ENCODE measurements at places on chromosomes 7 and 10.

- DNase-seq: no peak
Observed at GRCh38 chr10:103428989-103429643, 23.1 kb downstream of the CALHM2 start.

DNA sequence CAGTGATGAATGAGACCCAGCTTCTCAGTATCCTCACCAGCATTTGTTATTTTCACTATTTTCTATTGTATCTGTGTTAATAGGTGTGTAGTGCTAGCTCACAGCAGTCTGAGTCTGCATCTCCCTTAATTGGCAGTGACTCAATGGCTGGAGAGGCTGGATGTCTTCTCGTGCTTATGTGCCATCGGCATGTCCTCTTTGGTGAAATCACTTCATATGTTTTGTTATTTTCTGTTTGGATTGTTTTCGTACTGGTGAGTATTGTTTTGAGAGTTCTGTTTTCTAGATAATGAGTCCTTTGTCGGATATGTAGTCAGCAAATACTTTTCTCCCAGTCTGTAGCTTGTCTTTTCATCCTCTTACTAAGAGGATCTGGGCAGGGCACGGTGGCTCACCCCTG lies 66.1 kb downstream of the AMZ1 start:
- DNase-seq: no peak

- no peak for DNase-seq
Observed at GRCh38 chr10:5092848-5093790, 1.1 kb upstream of the AKR1C3 start.

- no peak for DNase-seq
Observed at GRCh38 chr7:15305002-15305600, 256.7 kb downstream of the AGMO start.

GRCh38 chr7:150340875-150341262 lies 560 bp downstream of the RARRES2 start:
- no peak for DNase-seq

GRCh38 chr7:135001390-135002165 lies 15.3 kb downstream of the AGBL3 start:
- DNase-seq: no peak

DNA sequence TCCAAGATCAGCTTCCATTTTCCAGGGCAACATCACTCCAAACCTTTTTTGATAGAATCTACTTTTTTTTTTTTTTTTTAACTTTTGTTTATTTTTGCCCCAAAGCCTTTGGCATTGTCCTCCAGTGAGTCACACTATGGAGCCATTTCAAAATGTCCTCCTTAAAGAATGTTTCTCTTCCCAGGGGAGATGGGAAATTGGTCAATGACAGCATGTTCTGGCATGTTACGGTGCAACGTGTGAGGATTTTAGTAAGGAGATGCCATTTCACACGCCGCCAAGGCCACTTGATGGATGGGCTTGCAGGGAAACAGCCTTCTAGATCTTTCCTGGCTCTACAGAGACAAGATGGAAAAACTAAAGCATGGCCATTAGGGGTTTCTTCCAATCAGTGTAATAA lies 30.7 kb upstream of the TRIL start:
- DNase-seq: no peak

GRCh38 chr7:107076781-107077698 lies 32.5 kb downstream of the PRKAR2B start:
- no peak for DNase-seq

DNA sequence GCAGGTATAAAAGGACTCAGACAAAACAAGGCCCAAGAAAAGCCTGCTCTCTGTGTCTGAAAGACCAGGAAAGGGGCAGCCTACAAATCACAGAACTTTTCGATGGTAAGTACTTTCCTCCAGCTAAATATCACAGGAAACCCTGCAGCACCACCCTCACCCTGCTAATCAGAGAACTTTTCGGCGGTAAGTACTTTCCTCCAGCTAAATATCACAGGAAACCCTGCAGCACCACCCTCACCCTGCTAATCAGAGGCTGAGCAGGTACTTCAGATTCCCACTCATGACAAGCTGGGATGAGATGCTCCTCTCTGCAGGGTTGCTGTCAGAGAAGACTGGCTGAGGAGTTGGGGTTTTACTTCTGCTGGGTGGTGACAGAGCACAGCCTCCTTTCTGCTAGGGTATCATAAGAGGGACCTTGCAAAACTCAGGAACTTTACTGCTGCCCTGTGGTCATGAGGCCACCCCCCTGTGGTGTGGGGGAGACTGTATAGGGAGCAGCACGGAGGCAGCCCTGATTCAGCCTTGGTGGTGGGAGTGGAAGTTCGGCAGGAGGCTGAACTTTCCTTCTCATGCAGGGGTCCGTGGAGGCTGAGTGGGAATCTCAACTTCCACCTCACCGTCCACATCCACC lies 7.2 kb downstream of the WDR37 start:
- no peak for DNase-seq

DNA sequence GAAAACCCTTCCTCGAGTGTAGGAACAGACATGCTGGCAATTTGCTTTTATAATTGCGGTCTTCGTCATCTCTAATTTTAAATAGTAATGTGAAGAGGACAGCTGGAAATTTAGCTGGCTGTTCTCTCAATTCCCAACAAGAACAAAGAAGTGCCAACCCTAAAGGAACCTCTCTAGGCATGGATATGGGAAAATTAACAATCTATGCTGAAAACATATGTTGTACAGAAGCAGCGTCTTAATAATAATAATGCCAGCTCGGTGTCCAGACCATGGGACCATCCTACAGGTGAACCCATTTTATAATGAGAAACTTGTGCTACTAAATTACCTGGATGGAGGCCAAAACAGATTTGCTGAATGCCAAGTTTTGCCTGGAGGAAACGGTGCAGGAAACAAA lies 641.4 kb upstream of the MGMT start:
- no peak for DNase-seq

DNA sequence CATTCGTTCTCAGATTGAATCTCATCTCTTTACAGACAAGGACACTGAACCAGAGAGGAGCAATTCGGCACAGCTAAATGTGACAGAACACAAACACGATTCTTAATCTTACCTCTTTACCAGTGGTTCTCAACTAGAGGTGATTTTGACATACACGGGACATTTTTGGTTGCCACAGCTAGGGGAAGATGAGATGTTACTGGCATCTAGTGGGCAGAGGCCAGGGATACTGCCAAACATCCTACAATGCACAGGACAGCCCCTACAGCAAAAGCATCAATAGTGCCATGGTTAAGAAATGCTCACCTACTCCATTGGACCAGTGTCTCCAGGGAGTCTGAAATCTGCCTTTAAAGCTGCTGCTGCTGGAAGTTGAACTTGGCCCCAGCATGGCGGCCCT lies 27.3 kb downstream of the PDE1C start:
- DNase-seq: no peak

DNA sequence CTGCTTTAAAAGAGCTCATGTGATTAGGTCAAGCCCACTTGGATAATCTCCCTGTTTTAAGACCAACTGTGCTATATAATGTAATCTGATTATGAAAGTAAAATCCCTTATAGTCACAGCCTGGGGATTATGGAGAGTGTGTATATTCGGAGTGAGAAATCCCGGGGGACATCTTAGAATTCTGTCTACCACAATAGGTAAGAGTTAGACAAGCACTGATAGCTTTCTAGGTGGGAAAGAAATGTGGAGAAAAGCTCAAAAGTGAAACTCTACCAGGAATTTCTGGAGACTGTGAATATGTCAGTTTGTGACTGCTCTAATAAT lies 2.9 kb upstream of the VCL start:
- DNase-seq: no peak

GRCh38 chr10:8312781-8313180 lies 258.3 kb downstream of the GATA3 start:
- no peak for DNase-seq

DNA sequence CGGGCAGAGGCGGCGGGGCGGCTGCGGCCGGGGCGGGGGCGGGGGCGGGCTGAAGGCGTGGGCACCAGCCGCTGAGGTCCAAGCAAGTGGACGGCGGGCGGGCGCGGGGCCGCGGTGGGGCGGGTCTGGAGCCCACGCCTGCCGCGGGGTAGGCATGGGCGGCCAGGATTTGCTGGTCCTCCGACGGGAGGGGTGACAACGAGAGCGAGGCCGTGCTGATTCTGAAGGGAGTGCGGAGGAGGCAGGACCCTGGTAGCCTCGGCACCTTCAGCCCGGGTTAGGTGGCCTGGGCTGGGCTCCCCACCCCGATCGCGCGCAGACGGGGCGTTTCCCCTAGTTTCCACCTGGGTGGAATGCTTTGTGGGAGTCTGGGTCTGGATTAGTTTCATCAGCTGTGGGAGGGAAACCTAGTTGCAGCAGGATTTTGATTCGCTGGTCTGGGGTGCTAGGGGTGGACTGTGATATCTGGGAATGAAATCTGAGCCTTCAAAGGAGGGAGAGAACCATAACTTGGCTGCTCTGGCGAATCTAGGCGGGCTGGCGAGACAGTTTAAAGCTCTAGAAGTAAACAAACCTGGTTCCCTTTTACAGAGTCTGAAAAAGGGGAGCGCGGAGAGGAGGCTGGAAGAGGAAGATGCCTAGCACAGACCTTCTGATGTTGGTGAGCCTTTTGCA lies 609 bp downstream of the SGPL1 start:
- peak; percentile 21 for DNase-seq

DNA sequence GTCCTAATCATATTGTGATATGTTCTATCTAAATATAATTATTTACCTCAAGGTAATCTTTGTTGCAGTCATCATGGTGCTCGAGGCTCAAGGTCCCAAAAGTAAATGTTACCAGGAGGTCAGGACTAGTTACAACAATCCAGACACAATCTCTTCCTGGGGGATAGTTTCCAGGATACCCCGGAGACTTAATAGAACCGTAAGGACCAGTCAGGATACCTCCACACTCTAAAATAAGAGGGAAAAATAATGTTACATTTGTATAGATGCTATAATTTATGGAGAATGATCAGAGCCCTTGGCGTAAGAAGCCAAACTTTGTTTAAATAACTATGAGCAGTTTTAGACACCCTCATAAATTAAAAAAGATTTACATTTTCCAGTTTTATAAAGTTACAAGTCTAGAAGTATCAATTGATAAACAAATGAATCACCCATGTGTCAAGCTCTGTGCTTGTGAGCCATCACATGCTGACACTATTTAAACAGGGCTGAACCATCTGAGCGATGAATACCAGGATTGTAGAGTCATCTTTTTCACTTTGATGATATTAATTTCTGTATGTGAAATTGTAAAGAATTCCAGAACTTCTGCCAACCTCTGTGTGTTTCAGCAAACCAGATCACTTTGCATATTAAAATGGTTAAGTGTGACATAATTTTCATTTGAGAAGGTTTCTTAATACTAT lies 41.3 kb downstream of the CUBN start:
- no peak for DNase-seq

GRCh38 chr10:20672741-20673140 lies 224.4 kb downstream of the NEBL start:
- no peak for DNase-seq

GRCh38 chr10:93079663-93080349 lies 6.1 kb downstream of the CYP26A1 start:
- no peak for DNase-seq

GRCh38 chr10:114758331-114758730 lies 63.2 kb upstream of the FHIP2A start:
- DNase-seq: no peak

GRCh38 chr7:77866370-77866769 lies 67.8 kb downstream of the PHTF2 start:
- DNase-seq: no peak

DNA sequence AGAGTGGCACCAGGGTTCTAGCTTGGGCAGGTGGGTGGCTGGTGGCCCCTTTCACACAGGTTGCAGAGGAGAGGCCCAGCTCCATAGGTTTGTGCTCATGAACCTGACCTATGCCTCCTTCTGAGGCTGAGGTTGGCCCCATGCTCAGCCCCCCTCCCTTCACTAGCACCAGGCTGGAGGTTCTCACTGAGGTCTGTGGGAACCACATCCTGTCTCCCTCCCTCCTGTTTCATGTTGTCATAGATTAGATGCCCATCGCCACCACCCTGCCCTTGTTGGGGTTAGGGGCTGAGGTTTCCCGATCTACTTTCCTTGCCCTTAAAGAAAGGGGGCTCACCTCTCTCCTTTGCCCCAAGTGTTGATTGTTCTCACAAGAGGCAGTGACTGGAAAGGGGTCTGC lies 14.7 kb downstream of the NEUROG3 start:
- no peak for DNase-seq

- no peak for DNase-seq
Observed at GRCh38 chr10:30675791-30676718, 46.5 kb upstream of the LYZL2 start.

DNA sequence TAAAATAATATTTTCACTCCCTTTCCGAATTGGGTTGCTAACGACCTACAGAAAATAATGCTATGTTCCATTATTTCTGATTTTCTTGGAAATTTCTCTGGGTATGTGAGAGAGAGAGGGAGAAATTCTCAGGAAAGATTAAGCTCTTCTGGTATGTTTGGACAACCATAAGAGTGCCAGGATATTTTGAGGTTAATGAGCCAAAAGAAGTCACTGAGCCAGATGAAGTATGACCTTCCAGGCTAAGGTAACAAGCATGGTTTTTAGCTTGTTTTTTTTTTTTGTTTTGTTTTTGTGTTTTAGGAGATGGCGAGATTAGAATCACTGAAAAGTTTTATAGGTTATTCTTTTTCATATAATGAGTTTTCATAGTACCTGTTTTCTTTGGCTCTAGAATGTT lies 171.0 kb upstream of the FOXP2 start:
- no peak for DNase-seq

DNA sequence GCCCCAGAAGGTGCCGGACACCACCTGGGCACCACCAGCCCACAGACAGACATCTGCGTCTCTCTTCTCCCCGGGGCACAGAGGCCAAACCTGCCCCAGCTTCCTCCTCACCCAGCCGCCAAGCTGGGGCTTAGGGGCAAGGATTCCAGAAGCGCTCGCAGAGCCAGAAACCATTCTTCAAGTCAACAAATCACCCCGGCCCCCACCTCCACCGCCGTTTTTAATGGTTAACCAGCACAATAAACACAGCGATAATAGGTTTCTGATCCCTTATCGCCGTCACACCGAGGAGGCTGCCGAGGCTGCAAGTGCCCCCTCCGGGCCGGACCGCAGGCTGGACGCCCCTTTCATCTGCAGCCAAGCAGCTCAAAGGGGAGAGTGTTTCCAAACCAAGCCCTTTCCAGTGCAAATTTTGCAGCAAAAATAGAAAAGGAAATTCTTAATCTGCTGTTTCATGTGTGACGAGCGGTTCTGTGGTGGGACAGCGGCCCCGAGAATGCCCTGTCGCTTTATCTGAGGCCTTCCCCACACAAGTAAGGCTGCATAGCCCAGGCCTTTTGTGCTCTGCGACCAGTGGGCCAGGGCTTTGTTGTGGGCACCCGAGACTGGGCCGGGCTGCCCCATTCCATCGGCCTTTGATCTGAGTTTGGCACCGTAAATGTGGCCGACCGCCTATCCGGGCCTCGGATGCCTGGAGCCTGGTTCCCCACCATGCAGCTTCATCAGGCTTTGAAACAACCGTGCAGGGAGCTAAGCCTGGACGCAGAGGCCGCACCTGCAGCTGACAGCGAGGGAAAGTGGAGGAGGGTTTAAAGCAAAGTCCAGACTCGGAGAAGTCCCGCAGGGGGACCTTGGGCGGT lies 83.2 kb downstream of the FOXL3 start:
- DNase-seq: no peak

DNA sequence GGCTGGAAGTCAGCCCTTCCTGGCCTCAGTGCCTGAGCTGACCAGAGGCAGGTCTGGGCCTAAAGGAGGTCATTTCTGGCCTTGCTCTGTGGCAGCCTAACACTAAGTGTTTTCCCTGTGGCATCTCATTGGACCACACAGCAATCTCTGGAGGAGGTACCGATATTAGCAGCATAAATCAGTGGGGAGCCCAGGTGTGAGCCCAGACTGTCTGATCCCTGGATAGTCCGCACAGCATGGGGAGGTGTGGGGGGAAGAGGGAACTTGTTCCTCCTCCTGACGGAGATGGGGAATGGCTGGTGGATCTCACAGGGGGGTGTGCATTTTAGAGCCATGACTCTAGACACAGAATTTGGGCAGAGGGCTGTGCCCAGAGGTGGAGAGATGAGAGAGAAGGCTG lies 11.0 kb upstream of the PPIF start:
- DNase-seq: no peak

Measured in activated T-cell treated with anti-CD3 and anti-CD28 coated beads for 4 hours (primary cell).